Gastroesophageal sphincter (tissue), 4 donors: ENCODE measurements at places on chromosomes 11 and 22.

GRCh38 chr22:28141614-28142013 lies 222.6 kb upstream of the PITPNB start:
- peaks cover 30% of the 10 kb centered on the region for H3K4me1 ChIP-seq
- no peak overlapping the region for H3K4me3 ChIP-seq
- ATAC-seq = no peak
- H3K36me3 ChIP-seq = peaks cover 4% of the 10 kb centered on the region
- peak overlapping the region; percentile 46 for H3K27ac ChIP-seq

- no peak overlapping the region for H3K4me3 ChIP-seq
- H3K27ac ChIP-seq = no peak overlapping the region
- H3K4me1 ChIP-seq = peaks cover 21% of the 10 kb centered on the region
- no peak for ATAC-seq
- no peaks in the 10 kb centered on the region for H3K36me3 ChIP-seq
These were observed 40.8 kb downstream of the ABTB2 start for GRCh38 chr11:34317036-34317360.

GRCh38 chr11:5367448-5368074 lies 16.1 kb upstream of the OR51M1 start:
- no peaks in the 10 kb centered on the region for H3K36me3 ChIP-seq
- no peaks in the 10 kb centered on the region for H3K27me3 ChIP-seq
- H3K27ac ChIP-seq = no peak overlapping the region
- ATAC-seq = no peak
- no peak overlapping the region for H3K4me3 ChIP-seq
- no peaks in the 10 kb centered on the region for H3K4me1 ChIP-seq

GRCh38 chr11:43690929-43691725 lies 10.6 kb downstream of the HSD17B12 start:
- no peaks in the 10 kb centered on the region for H3K27me3 ChIP-seq
- peaks cover 3% of the 10 kb centered on the region for H3K4me1 ChIP-seq
- no peak for ATAC-seq
- no peak overlapping the region for H3K27ac ChIP-seq

- ATAC-seq = no peak
- no peak overlapping the region for H3K27ac ChIP-seq
- no peaks in the 10 kb centered on the region for H3K36me3 ChIP-seq
These were observed 351.4 kb upstream of the LUZP2 start for GRCh38 chr11:24145411-24145810.

- H3K27ac ChIP-seq = no peak overlapping the region
- no peaks in the 10 kb centered on the region for H3K4me1 ChIP-seq
- no peak overlapping the region for H3K4me3 ChIP-seq
These were observed 1.4 kb downstream of the SIGIRR start for GRCh38 chr11:413120-414081.

- H3K4me3 ChIP-seq = no peak overlapping the region
- no peaks in the 10 kb centered on the region for H3K36me3 ChIP-seq
- H3K27ac ChIP-seq = no peak overlapping the region
- peak; percentile 44 for ATAC-seq
- no peaks in the 10 kb centered on the region for H3K27me3 ChIP-seq
These were observed 100.2 kb upstream of the LMO1 start for GRCh38 chr11:8363921-8364320.

DNA sequence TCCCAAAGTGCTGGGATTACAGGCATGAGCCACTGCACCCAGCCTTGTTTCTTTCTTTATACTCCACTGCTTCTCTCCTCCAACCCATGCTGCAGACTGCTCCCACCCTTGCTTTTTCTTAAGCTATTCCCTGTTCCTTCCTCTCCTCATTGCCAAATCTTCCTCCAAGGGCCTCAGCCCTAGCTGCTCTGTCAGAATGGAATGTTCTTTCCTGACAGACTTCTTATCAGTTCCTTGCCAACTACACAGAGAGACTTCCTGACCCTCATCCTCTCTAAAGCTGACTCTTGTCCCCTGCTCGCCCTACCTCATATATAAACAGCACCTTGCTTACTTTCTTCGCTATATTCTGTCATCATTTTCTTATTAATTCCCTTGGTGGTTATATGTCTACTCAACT lies 16.9 kb upstream of the PIK3C2A start:
- H3K4me1 ChIP-seq = no peaks in the 10 kb centered on the region
- no peak overlapping the region for H3K4me3 ChIP-seq
- no peaks in the 10 kb centered on the region for H3K27me3 ChIP-seq
- H3K36me3 ChIP-seq = no peaks in the 10 kb centered on the region

GRCh38 chr22:26027341-26027740 lies 141.9 kb upstream of the SEZ6L start:
- H3K4me3 ChIP-seq = no peak overlapping the region
- H3K27me3 ChIP-seq = peaks cover 11% of the 10 kb centered on the region
- H3K27ac ChIP-seq = no peak overlapping the region

GRCh38 chr11:17572359-17572690 lies 25.3 kb downstream of the OTOG start:
- H3K4me1 ChIP-seq = no peaks in the 10 kb centered on the region
- no peak overlapping the region for H3K27ac ChIP-seq
- peaks cover 23% of the 10 kb centered on the region for H3K27me3 ChIP-seq
- ATAC-seq = no peak
- no peaks in the 10 kb centered on the region for H3K36me3 ChIP-seq

DNA sequence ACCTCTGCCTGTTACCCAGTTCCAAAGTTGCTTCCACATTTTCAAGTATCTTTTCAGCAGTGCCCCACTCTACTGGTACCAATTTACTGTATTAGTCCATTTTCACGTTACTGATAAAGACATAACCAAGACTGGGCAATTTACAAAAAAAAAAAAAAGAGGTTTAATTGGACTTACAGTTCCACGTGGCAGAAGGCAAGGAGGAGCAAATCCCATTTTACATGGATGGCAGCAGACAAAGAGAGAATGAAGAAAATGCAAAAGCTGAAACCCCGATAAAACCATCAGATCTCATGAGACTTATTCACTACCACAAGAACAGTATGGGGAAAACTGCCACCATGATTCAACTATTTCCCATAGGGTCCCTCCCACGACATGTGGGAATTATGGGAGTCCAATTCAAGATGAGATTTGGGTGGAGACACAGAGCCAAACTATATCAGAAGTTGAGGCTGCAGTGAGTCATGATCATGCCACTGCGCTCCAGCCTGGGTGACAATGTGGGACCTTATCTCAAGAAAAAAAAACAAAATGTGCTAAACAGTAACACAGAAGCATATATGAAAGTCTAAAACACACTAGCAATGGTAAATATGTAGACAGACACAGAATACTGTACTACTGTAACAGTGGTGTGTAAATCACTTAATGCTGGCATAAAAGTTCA lies 190.3 kb upstream of the ZC3H12C start:
- ATAC-seq = no peak
- no peaks in the 10 kb centered on the region for H3K27me3 ChIP-seq
- H3K27ac ChIP-seq = no peak overlapping the region
- no peaks in the 10 kb centered on the region for H3K36me3 ChIP-seq

DNA sequence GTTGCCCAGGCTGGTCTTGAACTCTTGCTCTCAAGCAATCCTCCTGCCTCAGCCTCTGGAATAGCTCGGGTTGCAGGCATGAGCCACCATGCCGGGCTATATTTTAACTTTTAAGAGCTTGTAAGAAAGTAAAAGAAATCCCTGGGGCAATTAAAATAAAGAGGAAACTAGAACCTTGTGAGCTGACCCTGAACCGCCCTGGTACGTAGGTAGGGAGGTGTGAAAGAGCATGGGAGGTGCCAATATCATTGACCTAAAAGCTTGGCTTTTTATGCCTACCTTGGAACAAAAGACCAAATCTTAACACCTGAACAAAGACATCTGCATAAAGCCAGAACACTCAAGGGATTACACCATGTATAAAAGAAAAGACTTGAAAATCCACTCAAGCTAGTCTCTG lies 595.1 kb downstream of the SOX6 start:
- no peak overlapping the region for H3K4me3 ChIP-seq
- H3K4me1 ChIP-seq = no peaks in the 10 kb centered on the region
- ATAC-seq = no peak

GRCh38 chr11:19403196-19403895 lies 162.6 kb upstream of the E2F8 start:
- no peak overlapping the region for H3K4me3 ChIP-seq
- no peaks in the 10 kb centered on the region for H3K36me3 ChIP-seq
- H3K4me1 ChIP-seq = peaks cover 11% of the 10 kb centered on the region
- ATAC-seq = no peak

GRCh38 chr11:14905104-14906033 lies 13.3 kb upstream of the CYP2R1 start:
- H3K27me3 ChIP-seq = no peaks in the 10 kb centered on the region
- peak; percentile 45 for ATAC-seq
- no peaks in the 10 kb centered on the region for H3K36me3 ChIP-seq

DNA sequence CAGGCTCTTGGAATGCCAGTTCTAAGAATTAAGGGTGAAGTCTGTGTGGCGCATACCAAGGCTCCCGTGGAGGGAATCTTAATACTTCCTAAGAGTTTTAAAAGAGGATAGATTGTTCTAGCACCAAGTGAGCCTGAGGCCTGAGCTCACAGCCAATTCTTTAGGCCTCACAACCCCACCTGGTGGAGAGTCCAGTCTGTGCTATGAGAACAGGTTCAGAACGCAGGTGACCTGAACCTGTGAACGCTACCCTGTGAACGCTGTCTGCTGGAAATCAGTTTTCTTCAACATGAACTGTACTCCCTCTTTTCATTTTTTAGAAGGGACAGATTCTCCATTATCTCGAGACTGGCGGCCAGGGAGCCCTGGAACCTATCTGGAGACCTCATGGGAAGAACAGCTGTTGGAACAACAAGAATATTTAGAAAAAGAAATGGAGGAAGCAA lies 43.2 kb upstream of the DLAT start:
- no peak overlapping the region for H3K4me3 ChIP-seq
- H3K36me3 ChIP-seq = peaks cover 3% of the 10 kb centered on the region
- no peak for ATAC-seq
- H3K27me3 ChIP-seq = no peaks in the 10 kb centered on the region

- H3K4me3 ChIP-seq = peak overlapping the region; percentile 63
- H3K36me3 ChIP-seq = no peaks in the 10 kb centered on the region
- H3K4me1 ChIP-seq = no peaks in the 10 kb centered on the region
- no peak for ATAC-seq
- no peaks in the 10 kb centered on the region for H3K27me3 ChIP-seq
These were observed 1.3 kb downstream of the CBL start for GRCh38 chr11:119207415-119207960.

DNA sequence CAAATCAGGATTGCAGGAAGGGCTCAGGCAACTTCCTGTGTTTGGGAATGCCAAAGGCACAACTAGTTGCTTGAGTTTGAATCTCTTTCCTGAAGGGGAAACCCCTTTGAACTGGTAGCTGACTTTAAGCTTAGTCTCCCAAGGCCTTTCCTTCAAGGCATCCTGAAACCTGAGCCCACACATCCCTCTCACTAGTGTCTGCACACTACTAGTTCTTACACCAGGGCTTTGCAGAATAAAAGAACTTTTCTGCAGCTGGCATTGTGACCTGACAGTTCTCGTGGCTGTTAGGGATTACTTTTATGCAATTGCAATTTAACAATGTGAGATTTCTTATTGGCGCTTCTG lies 95.4 kb downstream of the EXT2 start:
- H3K27ac ChIP-seq = no peak overlapping the region
- H3K27me3 ChIP-seq = no peaks in the 10 kb centered on the region
- H3K36me3 ChIP-seq = no peaks in the 10 kb centered on the region
- no peak for ATAC-seq
- H3K4me1 ChIP-seq = no peaks in the 10 kb centered on the region
- no peak overlapping the region for H3K4me3 ChIP-seq

DNA sequence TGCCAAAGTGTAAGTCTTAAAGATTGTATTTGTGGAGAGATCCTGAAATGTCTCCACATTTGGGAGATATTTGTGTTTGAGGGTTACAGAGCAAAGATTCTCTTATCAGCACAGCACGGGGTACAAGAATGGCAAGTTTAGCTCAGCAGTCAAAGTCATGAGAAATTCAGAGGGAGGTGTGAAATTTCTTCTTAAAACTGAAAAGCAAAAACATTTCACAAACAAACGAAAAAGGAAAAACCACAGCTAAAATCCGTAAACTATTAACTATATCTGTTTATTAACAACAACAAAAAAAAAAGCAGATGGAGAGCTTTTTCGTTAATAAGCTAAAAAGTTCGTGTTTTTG lies 40.9 kb upstream of the ETS1 start:
- no peak for ATAC-seq
- H3K27ac ChIP-seq = no peak overlapping the region
- no peaks in the 10 kb centered on the region for H3K27me3 ChIP-seq

DNA sequence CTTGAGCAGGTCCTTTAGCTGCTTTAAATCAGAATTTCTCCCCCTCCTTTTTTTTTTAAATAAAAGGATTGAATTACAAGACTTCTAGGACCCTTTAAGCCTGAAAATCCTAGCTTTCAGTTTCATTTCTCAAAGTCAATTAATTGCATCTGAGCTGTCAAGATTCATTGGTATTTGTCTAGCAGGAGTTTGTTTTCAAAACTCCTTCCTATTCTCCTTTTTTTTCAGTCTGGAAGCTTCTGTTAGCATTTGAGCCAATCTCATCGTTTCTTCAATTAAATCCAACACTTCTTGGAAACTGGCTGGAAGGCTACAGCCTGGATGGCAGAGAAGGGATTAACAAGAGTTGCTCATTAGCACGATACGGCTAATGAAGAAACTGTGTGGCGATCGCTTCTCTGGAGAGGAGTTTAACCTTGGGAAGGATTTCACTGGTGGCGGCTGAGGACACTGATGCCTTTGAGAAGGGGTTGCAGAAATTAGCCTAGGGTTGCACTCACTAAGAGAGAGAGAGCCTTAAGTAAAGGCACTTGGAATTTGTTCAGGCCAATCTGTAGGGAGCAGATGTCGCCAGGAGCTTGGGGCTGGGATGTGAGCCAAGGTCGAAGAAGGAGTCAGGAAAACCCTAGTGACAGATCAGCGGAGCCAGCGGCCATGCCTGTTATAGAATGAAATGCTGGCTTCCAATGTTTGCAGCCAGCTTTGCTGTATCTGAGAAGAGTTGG lies 43.8 kb upstream of the API5 start:
- no peak overlapping the region for H3K27ac ChIP-seq
- no peak for ATAC-seq
- H3K4me1 ChIP-seq = no peaks in the 10 kb centered on the region
- H3K36me3 ChIP-seq = no peaks in the 10 kb centered on the region
- no peaks in the 10 kb centered on the region for H3K27me3 ChIP-seq

DNA sequence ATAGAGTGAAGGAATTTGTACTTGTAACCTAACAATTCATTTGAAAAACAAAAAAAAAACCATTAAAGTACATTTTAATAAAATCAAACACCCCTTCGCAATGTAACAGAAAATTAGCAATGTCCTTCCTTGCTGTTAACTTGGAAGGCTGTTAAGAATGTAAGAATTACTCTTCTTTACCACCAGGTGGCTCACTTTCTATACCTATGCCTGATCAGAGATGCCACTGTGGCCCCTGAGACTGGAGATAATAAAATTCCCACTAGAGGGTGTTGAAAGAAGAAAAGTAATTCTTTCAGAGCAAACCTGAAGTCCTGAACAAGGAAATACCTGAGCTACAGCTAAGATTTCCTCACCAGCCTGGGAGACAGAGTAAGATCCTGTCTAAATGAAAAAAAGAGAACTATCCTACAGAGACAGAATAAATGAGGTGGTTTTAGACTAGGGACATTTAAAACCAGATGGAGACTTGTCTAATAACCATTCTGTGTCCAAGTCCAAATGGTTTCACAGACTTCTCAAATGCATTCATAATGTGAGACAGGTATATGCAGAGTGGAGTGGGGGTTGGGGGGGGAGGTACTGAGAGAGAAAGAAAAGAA lies 1089.3 kb downstream of the FAM181B start:
- H3K27ac ChIP-seq = no peak overlapping the region
- H3K27me3 ChIP-seq = peaks cover 9% of the 10 kb centered on the region
- no peak for ATAC-seq
- H3K4me1 ChIP-seq = no peaks in the 10 kb centered on the region
- no peaks in the 10 kb centered on the region for H3K36me3 ChIP-seq
